ENCODE measurements at places on chromosomes 4 and X. TPM values are rescaled to one million over a fixed set of nuclear protein-coding genes. Genes with fewer than 3 reads are reported as not detected.

Gene CT45A3
- not detected for total RNA-seq

Gene TCEAL7
- 10.6 TPM for total RNA-seq

Gene CYP2U1
- 2.7 TPM for total RNA-seq

Gene FGG
- total RNA-seq, result not detected

Gene TCEAL8
- 126 TPM for total RNA-seq

Gene GIMD1
- total RNA-seq, result not detected

Gene TRAM1L1
- total RNA-seq, result 6.3 TPM

Gene UVSSA
- total RNA-seq, result 18.1 TPM

Gene NEIL3
- 4.3 TPM for total RNA-seq

Gene TLR2
- under 0.01 TPM for total RNA-seq

Gene SLC6A14
- not detected for total RNA-seq

Gene CT45A2
- total RNA-seq, result not detected

Gene AR
- not detected for total RNA-seq

Gene MAGEC2
- not detected for total RNA-seq

Measured in placental epithelial cell (primary cell).